Activated T-helper 1 cell treated with anti-CD3 and anti-CD28 coated beads, Interleukin-2, amount 50 U/mL, for 16 hours (primary cell): ENCODE measurements at places on chromosomes 4 and X.

GRCh38 chr4:134628066-134628465 is 426.5 kb upstream of the PABPC4L start:
- DNase-seq: no peak

DNA sequence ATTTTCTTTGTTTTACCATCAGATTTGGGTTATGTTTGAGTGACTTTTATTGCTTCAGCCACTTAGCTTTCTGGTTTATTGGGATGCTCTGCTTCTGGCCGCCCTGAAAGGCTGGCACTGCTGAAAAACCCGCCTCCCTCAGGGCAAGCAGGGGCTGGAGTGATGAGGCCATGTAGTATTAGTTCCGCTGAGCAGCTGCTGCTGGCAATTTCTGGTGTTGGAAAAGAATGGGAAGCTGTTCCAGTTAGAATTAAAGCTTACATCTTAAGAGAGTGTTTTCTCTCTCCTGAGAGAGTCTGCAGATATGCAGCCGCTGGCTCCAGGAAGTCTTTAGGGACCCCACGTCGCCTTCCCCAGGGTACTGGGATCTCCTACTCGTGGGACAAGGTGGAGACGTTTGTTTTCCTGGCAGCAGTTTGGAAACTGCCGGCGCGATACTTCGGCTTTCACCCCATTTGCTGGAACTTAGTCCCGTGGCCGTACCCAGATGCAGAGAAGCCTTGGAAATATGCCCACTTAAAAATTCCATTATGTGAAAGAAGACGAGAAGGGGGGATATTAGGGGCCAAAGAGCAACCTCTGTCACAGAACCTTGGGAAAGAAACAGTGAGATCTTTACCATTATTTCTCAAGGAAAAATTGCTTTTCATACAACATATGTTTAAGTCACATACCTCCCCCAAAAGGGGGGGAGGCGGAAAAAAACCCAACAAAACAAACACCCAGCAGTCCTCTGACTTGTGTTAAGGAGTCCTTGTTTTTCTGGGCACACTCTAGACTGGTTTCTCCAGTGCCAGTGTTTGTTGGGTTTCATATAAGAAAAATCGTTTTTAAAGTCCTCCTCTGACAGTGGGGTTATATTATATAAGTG is 72.6 kb downstream of the TMEM131L start:
- DNase-seq: no peak

GRCh38 chr4:98946359-98946758 is 17.4 kb upstream of the EIF4E start:
- DNase-seq: no peak

- DNase-seq: no peak
Measured at GRCh38 chrX:155027509-155028066, 944 bp downstream of the FUNDC2 start.

- DNase-seq: no peak
Measured at GRCh38 chrX:101265869-101266428, 25.2 kb downstream of the TAF7L start.

- no peak for DNase-seq
Measured at GRCh38 chr4:100809506-100809905, 291.7 kb upstream of the EMCN start.

DNA sequence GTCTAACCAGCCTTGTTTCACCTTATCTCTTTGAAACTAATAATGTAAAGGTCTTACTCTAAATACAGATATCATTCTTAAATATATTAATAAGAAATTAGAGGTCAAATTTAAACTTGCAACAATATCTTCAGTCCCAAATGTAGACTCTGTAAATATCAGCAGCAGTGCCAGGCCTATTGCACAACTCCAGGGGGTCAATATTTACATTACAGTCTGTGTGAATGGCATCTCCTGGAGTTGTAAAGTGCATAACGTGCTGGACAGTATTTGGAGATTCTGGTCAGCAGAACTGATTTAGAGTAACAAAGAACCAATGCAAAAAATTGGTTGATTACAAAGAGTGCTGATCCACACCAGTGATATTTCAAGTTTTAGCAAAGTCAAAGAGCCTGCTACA is 1225.9 kb downstream of the PCDH19 start:
- DNase-seq: no peak
